ENCODE measurements at places on chromosomes 6 and 20. TPM values are rescaled to one million over a fixed set of nuclear protein-coding genes. Genes with fewer than 3 reads are reported as not detected.

DNA sequence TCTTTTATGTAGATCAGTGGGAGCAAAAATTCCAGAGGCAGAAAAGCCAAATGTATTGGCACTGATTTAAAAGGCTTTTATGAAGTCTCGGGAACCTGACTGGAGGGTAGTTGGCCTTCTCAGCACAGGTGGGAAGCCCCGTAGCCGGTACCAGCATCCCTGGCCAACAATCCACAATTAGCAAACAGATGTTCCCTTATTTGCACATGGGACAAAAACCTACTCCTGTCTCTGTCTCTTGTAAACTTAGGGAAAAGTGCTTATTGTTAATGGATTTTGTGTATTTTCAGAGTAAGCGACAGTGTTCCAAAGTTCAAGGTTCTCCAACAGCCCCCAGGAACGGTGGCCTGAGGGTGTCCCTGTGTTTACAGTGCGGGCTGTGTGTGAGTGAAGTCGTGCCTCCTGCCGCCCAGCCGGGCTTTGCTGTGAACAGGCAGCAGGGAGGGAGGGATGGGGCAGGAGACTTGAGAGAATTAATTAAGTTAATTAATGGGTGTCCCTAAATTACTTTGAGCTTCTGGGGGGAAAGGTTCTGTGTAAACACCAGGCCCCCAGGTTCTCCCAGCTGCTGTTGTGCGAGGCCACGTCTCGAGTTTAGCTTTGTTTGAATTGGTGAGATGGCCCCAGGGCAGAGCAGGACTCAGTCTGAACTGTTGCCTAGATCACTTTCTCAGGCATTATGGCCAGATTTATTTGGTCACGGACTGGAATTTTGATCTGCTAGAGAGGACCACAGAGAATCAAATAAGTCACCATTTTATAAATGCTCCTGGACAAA is 3.9 kb downstream of the SYNJ2 start:
- no peak for DNase-seq

Gene TMEM200A
- 47.7 TPM for total RNA-seq

GRCh38 chr20:62088258-62089127 is 22.8 kb upstream of the TAF4 start:
- DNase-seq: peak; percentile 97

- DNase-seq: no peak
Observed at GRCh38 chr6:154861825-154862224, 128.6 kb downstream of the SCAF8 start.

- DNase-seq: no peak
Observed at GRCh38 chr20:5171790-5172164, 45.0 kb downstream of the CDS2 start.

Gene PRR18
- not detected for total RNA-seq

- DNase-seq: no peak
Observed at GRCh38 chr6:145904868-145905267, 59.3 kb downstream of the SHPRH start.

Measured in fibroblast of villous mesenchyme (primary cell).